ENCODE measurements at places on chromosomes 1 and 21.

GRCh38 chr1:60488847-60489246 is 415.3 kb upstream of the C1orf87 start:
- no peak for DNase-seq

GRCh38 chr1:41100170-41100569 is 78.6 kb upstream of the SLFNL1 start:
- no peak for DNase-seq

DNA sequence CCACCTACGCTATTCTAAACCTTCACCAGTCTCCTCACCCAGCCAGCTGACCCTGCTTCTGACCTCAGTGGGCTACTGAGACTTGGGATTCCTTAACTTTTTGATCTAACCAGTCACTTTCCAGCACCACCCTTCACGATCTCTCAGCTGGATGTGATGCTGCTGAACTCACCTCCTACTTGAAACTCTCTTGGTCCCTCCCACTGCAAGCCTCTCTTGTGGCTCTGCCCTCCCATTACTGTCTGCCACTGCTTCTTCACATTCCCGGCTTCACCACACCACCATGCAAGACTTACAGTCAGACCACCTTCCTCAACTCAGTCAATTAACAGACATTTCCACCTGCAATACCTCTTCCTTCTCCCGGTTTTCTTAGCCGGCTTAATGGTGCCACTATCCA is 6.3 kb downstream of the TAF5L start:
- DNase-seq: no peak

DNA sequence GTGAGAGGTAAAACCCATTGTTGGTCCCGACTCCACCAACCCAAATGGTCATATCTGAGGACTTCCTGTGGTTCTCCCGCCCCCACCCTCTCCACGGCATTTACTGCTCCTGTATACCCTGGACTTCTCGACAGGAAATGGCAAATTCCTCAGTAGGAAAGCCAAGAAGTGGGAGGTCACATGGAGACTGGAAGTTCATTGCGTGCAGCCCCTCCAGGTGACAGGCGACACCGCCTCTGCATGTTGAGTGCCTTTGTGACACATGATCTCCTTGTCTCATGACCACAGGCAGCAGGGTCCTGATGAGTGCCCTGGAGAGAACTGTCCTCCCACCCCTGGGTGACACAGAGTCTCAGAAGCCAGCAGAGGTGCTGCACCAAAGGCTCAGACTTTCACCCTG is 24.2 kb downstream of the ERG start:
- DNase-seq: no peak

DNA sequence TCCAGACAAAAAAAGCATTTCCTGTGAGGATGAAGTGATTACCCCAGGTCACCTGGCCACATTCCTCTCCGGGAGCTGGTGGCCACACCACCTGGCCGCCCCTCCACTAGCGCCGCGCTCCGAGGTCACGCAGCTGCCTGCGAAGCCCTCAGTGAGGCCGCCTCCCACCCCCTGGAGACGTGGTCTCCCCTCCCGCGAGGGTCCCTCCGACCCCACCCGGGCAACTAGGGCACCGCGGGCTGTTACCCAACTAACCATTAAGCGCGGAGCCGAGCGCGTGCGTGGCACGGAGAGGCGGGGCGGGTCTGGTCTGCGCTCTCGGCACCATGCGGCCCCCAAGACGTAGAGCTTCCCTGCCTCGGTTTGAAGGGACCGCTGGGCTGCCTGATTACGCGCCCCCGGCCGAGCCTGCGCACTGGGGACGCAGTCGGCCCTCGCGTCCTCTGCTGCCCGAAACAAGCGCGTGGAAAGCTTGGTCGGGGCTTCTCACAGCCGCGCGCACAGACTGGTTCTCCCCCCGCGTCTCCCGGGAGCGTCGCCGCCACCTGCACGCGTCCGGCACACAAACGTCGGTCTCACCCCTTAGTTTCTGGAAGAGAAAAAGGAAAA is 106.5 kb downstream of the SLC16A1 start:
- peak; percentile 79 for DNase-seq

All from NCI-H526 (cell line).